ENCODE measurements at places on chromosomes 7 and 10.

DNA sequence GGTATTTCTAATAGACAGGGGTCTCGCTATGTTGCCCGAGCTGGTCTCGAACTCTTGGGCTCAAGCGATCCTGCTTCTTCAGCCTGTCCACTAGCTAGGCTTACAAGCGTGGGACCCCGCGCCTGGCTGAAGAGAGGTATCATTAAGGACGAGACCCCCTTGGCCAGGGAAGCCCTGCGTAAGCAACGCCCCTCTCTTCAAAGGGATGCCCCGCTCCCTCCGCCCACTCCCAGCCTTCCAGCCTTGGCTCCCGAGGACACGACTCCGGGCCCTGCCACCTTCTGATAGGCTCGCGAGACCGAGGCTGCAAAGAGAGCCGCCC is 220 bp upstream of the ZKSCAN5 start:
- no peak for DNase-seq

DNA sequence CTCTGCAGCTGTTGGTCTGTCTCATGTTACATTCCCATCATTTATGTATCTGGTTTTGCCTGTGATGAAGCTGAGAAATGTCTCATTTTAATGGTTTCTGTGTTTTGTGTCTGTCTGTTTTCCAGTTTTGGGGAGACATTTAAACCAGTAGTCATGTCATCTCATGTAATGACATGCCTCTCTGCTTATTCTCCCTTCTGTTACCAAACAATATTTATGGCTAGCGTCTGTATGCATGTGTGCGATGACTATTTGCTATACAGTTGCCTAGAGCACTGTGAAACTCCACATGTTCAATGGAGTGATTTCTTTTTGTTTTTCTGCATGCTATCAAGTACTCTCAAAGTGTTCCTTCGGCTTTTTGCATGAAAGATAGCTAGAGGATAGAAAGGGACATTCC is 132.0 kb downstream of the ST7 start:
- DNase-seq, result no peak

DNA sequence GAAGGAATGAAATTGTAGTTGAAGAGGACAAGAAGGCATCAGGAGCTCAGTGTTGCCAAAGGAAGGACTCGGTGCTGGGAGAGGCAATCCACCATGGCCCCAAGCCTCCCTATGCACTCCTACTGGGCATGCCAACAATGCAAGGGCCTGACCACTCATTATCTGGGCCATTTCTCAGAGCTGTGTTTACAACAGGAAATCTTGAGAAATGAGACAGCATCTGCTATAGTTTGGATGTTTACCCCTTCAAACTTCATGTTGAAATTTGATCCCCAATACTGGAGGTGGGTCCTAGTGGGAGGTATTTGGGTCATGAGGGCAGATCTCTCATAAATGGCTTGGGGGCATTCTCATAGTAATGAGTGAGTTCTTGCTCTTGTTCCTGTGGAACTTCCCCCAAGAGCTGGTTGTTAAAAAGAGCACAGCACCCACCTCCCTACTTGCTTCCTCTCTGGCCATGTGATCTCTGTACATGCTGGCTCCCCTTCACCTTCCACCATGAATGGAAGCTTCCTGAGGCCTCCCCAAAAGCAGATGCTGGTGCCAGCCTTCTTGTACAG is 50.8 kb upstream of the AOAH start:
- no peak for DNase-seq

DNA sequence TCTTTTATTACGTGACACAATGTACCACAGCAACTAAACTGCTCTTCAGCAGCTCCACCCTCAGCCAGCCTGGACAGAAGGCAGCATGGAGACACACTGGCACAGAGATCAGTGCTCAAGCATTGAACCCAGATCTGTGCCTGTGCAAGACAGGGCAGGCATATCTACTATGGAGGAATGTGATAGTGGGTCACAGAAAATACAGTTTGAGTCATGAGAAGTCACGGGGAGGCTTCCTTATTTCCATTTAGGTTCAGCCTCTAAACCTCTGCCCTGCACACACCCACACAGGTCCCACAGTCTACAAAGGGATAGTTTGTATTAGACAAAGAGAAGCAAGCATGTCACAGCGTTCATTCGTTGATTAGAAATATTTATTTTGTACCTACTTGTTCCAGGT is 187.4 kb upstream of the AGR3 start:
- no peak for DNase-seq

- peak; percentile 3 for DNase-seq
These were observed 220.0 kb downstream of the KIF20B start for GRCh38 chr10:89921403-89921802.

DNA sequence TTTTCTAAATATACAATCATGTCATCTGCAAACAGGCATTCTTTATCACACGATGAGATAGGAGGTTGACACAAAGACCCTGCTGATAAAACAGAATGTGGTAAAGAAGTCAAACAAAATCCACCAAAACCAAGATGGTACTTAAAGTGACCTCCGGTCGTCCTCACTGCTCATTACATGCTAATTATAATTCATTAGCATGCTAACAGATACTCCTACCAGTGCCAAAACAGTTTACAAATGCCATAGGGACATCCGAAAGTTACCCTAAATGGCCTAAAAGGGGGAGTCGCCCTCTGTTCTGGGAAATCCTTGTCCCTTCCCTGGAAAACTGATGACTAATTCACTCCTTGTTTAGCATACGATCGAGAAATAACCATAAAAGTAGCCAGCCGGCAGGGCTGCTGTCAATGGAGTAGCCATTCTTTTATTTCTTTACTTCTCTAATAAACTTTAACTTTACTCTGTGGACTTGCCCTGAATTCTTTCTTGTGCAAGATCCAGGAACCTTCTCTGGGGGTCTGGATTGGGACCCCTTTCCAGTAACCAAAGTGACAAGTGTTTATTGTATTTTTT is 126.6 kb downstream of the CCDC71L start:
- DNase-seq, result no peak

- DNase-seq, result peak; percentile 43
These were observed 191.1 kb upstream of the LRGUK start for GRCh38 chr7:133936074-133936473.

GRCh38 chr10:12965571-12965970 is 35.9 kb downstream of the CCDC3 start:
- no peak for DNase-seq

GRCh38 chr7:79334841-79335240 is 118.6 kb downstream of the MAGI2 start:
- peak; percentile 51 for DNase-seq

DNA sequence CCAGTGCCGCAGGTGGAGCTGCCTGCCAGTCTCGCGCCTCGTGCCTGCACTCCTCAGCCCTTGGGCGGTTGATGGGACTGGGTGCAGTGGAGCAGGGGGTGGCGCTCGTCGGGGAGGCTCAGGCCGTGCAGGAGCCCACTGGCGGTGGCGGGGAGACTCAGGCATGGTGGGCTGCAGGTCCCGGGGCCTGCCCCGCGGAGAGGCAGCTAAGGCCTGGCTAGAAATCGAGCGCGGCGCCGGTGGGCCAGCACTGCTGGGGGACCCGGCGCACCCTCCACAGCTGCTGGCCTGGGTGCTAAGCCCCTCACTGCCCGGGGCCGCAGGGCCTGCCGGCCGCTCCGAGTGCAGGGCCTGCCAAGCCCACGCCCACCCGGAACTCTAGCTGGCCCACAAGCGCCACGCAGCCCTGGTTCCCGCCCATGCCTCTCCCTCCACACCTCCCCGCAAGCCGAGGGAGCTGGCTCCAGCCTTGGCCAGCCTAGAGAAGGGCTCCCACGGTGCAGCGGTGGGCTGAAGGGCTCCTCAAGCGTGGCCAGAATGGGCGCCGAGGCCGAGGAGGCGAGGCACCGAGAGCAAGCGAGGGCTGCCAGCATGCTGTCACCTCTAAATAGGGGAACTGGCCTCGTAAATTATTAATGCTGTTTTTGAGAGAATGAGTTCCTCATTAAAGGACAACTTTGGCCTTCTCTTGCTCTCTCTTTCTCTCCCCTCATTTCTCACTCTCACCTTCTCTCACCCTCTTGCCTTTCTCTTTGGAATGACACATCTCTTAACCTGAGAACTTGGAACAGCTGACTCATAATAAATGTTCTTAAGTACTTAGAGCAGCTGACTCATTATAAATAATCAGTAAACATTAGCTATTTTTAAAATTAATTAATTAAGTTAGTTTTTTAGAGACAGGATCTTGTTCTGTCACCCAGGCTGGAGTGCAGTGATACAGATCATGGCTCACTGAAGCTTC is 4.9 kb downstream of the ACADSB start:
- no peak for DNase-seq
